BJ (cell line): ENCODE measurements at places on chromosomes 11 and 22.

- no peak for DNase-seq
Measured at GRCh38 chr11:1835671-1836010, 851 bp downstream of the SYT8 start.

DNA sequence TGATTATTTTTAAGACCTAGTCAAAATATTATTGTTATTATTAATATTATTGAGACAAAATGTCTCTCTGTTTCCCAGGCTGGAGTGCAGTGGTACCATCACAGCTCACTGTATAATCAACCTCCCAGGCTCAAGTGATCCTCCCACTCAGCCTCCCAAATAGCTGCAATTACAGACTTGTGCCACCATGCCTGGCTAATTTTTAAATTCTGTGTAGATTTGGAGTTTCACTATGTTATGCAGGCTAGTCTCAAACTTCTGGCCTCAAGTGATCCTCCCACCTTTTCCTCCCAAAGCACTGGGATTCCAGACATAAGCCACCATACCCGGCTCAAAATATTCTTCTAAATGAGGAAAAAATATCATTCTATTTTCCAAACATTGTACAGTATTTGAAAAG lies 37.0 kb downstream of the SLC36A4 start:
- no peak for DNase-seq

- no peak for DNase-seq
Measured at GRCh38 chr11:15565880-15566279, 451.2 kb downstream of the INSC start.

DNA sequence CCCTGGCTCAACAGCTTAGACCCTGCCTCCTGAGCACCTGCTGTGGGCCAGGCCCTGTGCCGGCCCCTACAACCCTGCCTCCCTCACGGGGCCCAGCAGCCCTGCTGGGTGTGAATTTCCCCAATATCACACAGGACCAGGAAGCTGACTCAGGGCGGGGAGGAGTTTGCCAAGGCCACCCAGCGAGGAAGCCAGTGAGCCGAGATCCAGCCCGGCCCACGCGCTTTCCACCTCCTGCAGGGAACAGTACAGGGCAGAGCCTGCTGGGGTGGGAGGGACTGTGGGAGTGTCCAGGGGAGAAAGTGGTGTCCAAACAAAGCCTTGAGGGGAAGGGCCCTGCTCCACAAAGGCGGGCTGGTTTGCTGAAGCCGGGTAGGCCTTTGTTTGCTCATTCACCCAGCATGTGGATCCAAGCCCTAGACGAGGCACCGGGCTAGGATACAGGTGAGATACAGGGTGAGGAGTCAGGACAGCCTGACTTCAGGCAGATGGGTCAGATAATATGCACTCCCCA lies 26.8 kb downstream of the RPL3 start:
- DNase-seq: peak; percentile 68

- DNase-seq: no peak
Measured at GRCh38 chr22:36218648-36219193, 17.1 kb upstream of the APOL4 start.

GRCh38 chr22:46795140-46795539 lies 32.7 kb downstream of the TBC1D22A start:
- DNase-seq: no peak

DNA sequence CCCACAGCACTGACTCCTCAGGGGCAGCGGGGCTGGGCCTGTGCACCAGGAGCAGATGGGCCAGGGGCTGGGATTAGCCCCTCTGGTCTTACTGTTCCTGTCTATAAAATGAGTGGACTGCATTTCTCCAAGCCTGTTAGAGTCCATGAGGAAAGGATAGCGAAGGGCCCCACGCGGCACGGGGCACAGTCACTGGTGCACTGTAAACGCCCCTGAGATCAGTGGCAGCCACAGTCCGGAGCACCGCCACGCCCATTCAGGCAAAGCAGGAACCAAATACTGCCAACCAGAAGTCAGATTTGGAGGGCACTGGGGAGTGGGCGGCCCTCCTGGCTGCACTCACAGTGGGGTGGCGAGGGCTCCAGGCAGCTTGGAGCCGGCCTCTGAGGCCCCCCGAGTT lies 387.5 kb downstream of the TBC1D22A start:
- DNase-seq: no peak

- DNase-seq: no peak
Measured at GRCh38 chr11:105915021-105915420, 107.0 kb downstream of the MSANTD4 start.

DNA sequence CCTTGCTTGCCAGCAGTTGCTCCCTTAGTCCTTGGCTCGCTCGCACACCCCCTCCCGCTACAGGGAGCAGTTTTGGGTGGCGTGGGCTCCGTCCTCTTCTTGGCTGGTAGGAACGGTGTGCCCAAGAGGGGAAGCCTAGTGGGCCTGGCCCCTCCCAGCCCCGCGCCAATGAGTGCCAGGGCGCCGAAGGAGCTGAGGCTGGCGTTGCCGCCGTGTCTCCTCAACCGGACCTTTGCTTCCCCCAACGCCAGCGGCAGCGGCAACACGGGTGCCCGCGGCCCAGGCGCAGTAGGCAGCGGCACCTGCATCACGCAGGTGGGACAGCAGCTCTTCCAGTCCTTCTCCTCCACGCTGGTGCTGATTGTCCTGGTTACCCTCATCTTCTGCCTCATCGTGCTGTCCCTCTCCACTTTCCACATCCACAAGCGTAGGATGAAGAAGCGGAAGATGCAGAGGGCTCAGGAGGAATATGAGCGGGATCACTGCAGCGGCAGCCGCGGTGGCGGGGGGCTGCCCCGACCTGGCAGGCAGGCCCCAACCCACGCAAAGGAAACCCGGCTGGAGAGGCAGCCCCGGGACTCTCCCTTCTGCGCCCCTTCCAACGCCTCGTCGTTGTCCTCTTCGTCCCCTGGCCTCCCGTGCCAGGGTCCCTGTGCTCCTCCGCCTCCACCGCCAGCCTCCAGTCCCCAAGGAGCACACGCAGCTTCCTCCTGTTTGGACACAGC lies 1.6 kb downstream of the C11orf87 start:
- DNase-seq: no peak

- DNase-seq: no peak
Measured at GRCh38 chr11:56522008-56522407, 21.0 kb downstream of the OR5M11 start.

DNA sequence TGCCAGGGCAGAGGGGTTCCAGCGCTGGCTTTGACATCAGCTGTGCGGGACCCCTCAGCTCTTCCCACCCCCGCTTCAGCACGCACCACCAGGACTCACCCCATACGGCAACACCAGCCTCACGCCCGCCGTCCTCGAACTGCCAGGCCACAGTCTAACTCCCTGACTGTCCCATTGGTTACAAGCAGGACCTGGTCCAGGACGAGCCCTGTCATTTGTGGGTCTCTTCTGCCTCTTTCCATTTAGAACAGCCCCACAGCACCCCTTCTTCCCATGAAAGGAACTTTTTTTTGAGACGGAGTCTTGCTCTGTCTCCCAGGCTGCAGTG lies 81.7 kb downstream of the PHF21B start:
- DNase-seq: no peak

GRCh38 chr11:1297576-1298473 lies 11.6 kb downstream of the TOLLIP start:
- DNase-seq: no peak

DNA sequence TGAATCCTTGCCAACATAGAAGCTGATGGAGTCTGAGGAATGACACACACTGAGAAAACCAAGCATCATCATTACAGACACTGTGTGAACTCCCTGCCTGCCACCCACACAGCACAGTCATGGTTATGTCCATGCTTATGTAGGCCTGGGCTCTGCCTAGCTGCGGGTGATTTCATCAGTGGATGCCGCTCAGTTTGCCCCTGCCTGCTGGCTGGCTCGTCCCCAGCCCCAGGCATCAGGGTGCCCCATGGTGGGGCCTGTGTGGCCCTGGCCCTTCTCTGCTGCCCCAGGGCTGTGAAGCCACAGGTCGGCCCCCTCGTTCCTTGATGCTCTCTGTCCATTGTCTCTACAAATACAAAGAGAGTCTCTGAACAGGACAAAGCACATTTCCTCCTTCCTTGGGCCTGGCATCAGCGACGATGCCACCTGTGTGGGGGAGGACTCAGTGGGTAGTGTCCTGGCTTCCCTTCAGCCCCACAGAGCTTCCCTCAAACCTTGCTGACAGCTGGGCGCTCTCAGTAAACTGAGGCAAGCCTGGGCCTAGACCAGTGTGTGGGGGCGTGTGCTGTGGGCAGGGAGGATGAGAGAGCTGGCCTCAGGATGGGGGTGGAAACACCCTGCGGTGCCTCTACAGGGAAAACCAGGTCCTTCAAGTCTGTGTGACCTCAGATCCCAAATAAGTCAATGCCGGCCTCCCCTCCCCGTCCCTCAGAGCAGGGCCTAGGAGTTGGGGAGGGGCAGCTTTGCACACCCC lies 20.0 kb upstream of the TUB start:
- DNase-seq: peak; percentile 14

- no peak for DNase-seq
Measured at GRCh38 chr11:19921976-19922688, 209.5 kb downstream of the NAV2 start.

DNA sequence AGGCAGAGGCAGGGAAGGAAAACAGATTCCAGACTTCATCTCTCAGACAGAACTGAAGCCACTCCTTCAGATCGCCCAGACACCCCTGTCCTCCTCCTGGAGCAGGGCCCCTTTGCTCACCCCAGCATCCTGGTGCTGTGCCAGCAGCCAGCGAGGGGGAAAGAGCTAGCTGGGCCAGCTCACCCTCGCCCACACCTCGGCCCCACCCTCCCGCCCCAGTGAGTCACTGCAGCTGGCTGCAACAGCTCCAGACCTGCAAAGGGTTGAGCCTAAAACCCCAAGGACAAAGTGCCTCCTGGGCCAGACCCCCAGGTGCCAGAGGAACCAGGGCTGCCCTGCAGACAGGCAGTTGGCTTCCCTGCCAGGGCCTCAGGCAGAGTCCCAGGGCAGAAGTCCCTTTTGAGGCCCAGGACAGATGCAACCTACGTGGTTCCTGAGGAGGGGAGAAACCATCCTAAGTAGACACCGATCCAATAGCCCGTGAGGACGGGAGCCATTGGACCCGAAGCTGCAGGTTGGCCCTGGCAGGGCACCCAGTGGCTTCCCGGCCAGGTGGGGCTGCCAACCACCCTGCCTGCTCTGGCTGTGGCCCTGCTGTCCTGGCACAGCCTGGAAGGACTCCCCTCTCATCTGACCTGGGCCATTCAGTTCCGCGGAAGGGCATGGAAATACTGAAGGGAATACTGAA lies 7.2 kb downstream of the AHNAK start:
- DNase-seq: peak; percentile 66

GRCh38 chr11:58526721-58527120 lies 18.8 kb upstream of the OR5B21 start:
- DNase-seq: no peak

GRCh38 chr11:27443746-27444507 lies 28.7 kb downstream of the LGR4 start:
- no peak for DNase-seq

DNA sequence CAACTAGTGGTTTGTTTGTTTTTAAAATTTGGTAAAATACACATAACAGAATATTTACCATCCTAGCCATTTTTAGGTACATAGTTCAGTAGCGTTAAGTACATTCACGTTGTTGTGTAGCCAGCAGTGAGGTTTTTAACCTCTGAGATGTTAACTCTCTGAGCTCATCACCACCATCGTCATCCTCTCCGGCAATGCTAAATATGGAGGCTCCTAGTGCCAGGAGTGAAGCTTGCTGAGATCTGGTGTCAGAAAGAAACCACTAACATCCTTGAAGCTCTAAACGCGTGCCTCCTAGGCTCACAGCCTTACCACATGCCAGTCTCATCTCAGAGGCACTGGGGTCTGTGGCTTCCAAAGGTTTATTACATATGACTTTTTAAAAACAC lies 330.2 kb upstream of the B3GAT1 start:
- DNase-seq: no peak

GRCh38 chr11:77121096-77121640 lies 6.9 kb upstream of the MYO7A start:
- DNase-seq: no peak
